ENCODE measurements at places on chromosomes 2 and 18. TPM values are rescaled to one million over a fixed set of nuclear protein-coding genes. Genes with fewer than 3 reads are reported as not detected.
A peak's percentile ranks its signal among the peaks of the same experiment; 100 is the strongest.

TXNDC2 gene
- not detected for polyA plus RNA-seq

HOXD11 gene
- polyA plus RNA-seq, result not detected

MZT2B gene
- polyA plus RNA-seq, result 186 TPM

REEP1 gene
- not detected for polyA plus RNA-seq

DSG4 gene
- not detected for polyA plus RNA-seq

ABCG5 gene
- polyA plus RNA-seq, result not detected

TUBA4B gene
- polyA plus RNA-seq, result not detected

STAT4 gene
- 22.7 TPM for polyA plus RNA-seq

CDCA7 gene
- 7.2 TPM for polyA plus RNA-seq

LBX2 gene
- polyA plus RNA-seq, result not detected

STAM2 gene
- polyA plus RNA-seq, result 8.7 TPM

SLC4A5 gene
- polyA plus RNA-seq, result 0.93 TPM

PLEK gene
- 2.2 TPM for polyA plus RNA-seq

CCDC74A gene
- 0.29 TPM for polyA plus RNA-seq

DNA sequence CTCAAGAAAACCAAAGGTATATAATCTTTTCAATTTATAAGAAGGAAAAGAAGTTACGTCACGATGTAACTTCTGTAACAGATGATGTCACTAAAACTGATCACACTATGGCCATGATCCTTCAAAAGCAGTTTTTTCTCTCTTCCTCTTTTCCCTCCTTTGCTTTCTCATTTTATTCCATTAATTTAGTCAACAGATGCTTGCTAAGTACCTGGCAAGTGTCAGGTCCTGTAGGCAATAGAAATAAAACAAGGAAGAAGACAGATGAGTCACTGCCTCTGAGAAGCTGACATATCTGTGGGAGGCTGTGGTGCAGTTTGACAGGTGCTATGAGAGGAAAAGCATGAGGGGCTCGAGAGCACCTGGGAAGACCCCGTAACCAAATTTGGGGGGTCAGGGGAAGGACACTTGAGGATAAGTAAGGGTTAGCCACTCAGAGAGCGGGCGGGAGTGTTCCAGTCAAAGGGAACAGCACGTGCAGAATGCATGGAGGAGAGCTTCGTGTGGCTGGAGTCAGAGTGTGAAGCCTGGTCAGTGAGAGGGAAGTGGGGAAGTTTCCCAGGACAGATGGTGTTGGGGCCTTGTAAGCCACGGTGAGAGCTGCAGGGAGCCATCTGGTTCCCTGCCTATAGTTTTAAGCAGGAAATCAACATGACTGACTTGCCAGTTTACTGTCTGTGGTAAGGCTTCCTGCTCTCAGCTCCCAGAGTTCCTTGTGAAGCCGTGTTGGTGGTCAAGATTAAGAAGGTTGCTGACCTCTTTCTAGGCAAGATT, 198.8 kb upstream of the FOSL2 start:
- DNase-seq, result no peak
- no peaks in the 10 kb centered on the region for H3K27me3 ChIP-seq
- no peaks in the 10 kb centered on the region for H3K4me1 ChIP-seq
- no peak overlapping the region for H3K27ac ChIP-seq
- H3K36me3 ChIP-seq, result no peaks in the 10 kb centered on the region
- H3K4me3 ChIP-seq, result no peak overlapping the region

GRCh38 chr2:151027151-151027550, 234.5 kb downstream of the RBM43 start:
- no peaks in the 10 kb centered on the region for H3K36me3 ChIP-seq
- no peak overlapping the region for H3K27ac ChIP-seq

DNA sequence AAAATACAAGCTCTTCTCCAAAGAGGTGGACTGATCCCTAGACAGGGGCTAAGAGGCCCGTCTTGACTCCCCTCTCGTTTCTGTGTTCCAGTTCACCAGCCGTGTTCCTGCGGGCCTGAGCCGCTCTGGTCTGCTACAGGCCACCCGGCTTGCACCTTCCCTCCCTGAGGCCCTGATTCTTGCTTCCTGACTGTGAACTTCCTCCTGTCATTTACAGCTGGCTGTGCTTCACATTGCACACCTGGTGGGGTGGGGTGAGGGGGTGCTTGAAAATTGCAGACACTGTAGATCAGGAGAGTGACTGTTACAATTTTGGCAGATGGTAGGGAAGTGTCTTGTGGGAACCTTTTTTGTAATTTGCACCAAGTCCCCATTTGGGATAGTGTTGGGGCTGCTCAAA, 64.4 kb downstream of the TSN start:
- H3K27ac ChIP-seq, result no peak overlapping the region
- H3K36me3 ChIP-seq, result no peaks in the 10 kb centered on the region
- no peaks in the 10 kb centered on the region for H3K27me3 ChIP-seq
- no peak for DNase-seq

- H3K36me3 ChIP-seq, result no peaks in the 10 kb centered on the region
- H3K4me3 ChIP-seq, result no peak overlapping the region
- no peak overlapping the region for H3K27ac ChIP-seq
- H3K4me1 ChIP-seq, result no peaks in the 10 kb centered on the region
- no peaks in the 10 kb centered on the region for H3K27me3 ChIP-seq
Observed at GRCh38 chr2:128867311-128867710, 548.6 kb upstream of the HS6ST1 start.

- H3K4me1 ChIP-seq, result no peaks in the 10 kb centered on the region
- H3K4me3 ChIP-seq, result no peak overlapping the region
- no peak overlapping the region for H3K27ac ChIP-seq
Observed at GRCh38 chr18:26487437-26487836, 60.9 kb downstream of the KCTD1 start.

- no peak for DNase-seq
- no peaks in the 10 kb centered on the region for H3K4me1 ChIP-seq
- H3K27ac ChIP-seq, result no peak overlapping the region
- H3K27me3 ChIP-seq, result peaks cover 4% of the 10 kb centered on the region
Observed at GRCh38 chr18:31649978-31650719, 34.2 kb downstream of the B4GALT6 start.

GRCh38 chr2:20378891-20379519, 28.4 kb upstream of the PUM2 start:
- H3K36me3 ChIP-seq, result no peaks in the 10 kb centered on the region
- no peak overlapping the region for H3K4me3 ChIP-seq
- DNase-seq, result no peak

- peaks cover 33% of the 10 kb centered on the region for H3K4me1 ChIP-seq
- peaks cover 53% of the 10 kb centered on the region for H3K27me3 ChIP-seq
- H3K27ac ChIP-seq, result no peak overlapping the region
- H3K4me3 ChIP-seq, result no peak overlapping the region
- no peak for DNase-seq
Observed at GRCh38 chr2:199464606-199465352, 7.0 kb upstream of the SATB2 start.

DNA sequence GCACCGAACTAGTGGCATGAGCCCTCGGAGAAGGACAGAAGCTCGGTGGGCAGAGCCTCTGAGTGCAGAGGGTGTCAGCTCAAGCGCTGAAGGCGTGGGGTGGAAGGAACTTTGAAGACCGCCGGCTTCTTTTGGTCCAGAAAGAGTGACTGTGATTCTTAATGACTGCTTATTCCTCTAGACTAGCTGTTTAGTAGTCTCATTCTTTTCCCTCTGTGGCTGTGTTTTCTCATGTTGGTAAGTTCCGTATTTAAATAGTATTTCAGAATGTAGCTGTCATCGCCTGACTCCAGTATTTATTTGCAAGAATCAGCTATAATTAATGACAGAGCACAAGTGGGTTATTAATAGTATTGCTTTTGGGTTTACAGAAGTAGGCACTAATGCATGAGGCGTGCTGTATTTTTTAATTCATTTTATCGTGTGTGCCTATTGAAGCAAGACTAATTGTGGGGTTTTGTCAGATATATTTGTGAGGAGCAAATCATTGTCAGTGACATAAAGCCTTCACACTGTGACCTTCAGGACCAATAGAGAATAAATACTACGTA, 80.8 kb upstream of the NFATC1 start:
- peaks cover 7% of the 10 kb centered on the region for H3K4me1 ChIP-seq
- H3K27me3 ChIP-seq, result no peaks in the 10 kb centered on the region
- no peak overlapping the region for H3K4me3 ChIP-seq
- H3K27ac ChIP-seq, result no peak overlapping the region

DNA sequence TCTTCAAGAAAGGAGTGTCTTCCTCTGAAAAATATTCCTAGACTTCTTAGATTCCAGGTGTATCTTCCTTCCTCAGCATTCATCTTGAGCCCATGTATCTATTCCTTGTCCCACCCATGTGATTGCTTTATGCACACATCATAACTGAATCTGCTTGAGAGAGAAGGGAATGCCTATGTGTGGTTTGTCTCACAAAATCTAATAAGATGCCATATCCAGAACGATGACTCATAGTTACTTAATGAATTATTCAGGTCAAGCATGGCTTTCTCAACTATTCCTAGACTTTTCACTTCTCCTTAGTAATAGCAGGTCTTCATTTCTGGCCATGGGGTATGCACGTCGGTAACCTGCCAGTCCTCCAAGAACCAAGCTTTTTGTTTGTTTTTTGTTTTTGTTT, 121.8 kb downstream of the SETBP1 start:
- no peaks in the 10 kb centered on the region for H3K4me1 ChIP-seq
- H3K27me3 ChIP-seq, result no peaks in the 10 kb centered on the region
- no peak overlapping the region for H3K27ac ChIP-seq
- no peak overlapping the region for H3K4me3 ChIP-seq
- DNase-seq, result no peak
- H3K36me3 ChIP-seq, result no peaks in the 10 kb centered on the region

GRCh38 chr2:210681491-210681890, 125.1 kb downstream of the CPS1 start:
- no peaks in the 10 kb centered on the region for H3K27me3 ChIP-seq
- H3K4me1 ChIP-seq, result no peaks in the 10 kb centered on the region
- no peak overlapping the region for H3K27ac ChIP-seq
- no peak overlapping the region for H3K4me3 ChIP-seq
- DNase-seq, result no peak

- H3K27me3 ChIP-seq, result no peaks in the 10 kb centered on the region
- H3K4me3 ChIP-seq, result no peak overlapping the region
- no peak overlapping the region for H3K27ac ChIP-seq
- no peaks in the 10 kb centered on the region for H3K4me1 ChIP-seq
- no peaks in the 10 kb centered on the region for H3K36me3 ChIP-seq
Observed at GRCh38 chr18:78295262-78295661, 684.4 kb upstream of the SALL3 start.

- no peak overlapping the region for H3K4me3 ChIP-seq
- no peaks in the 10 kb centered on the region for H3K4me1 ChIP-seq
- no peaks in the 10 kb centered on the region for H3K36me3 ChIP-seq
- H3K27ac ChIP-seq, result no peak overlapping the region
Observed at GRCh38 chr2:217099561-217099960, 239.7 kb upstream of the TNP1 start.

DNA sequence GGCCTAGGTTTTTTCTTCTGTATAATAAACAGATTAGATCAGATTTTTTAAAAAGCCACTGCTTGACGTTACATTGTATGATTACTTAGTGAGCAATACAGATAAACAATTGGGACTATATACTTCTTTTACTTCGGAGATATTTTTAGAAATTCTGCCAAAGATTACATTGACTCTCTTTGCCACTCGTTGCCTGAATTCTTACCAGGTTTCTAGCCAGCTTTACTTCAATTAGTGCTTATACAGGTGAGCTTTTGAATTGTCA, 156.6 kb downstream of the HAUS1 start:
- no peak overlapping the region for H3K27ac ChIP-seq
- no peak overlapping the region for H3K4me3 ChIP-seq
- H3K4me1 ChIP-seq, result peaks cover 13% of the 10 kb centered on the region
- H3K27me3 ChIP-seq, result no peaks in the 10 kb centered on the region
- peaks cover 48% of the 10 kb centered on the region for H3K36me3 ChIP-seq
- no peak for DNase-seq

GRCh38 chr2:143110758-143111428, 18.3 kb upstream of the ARHGAP15 start:
- no peaks in the 10 kb centered on the region for H3K36me3 ChIP-seq
- H3K27me3 ChIP-seq, result no peaks in the 10 kb centered on the region
- DNase-seq, result peak; percentile 84
- H3K4me3 ChIP-seq, result peak overlapping the region; percentile 51

DNA sequence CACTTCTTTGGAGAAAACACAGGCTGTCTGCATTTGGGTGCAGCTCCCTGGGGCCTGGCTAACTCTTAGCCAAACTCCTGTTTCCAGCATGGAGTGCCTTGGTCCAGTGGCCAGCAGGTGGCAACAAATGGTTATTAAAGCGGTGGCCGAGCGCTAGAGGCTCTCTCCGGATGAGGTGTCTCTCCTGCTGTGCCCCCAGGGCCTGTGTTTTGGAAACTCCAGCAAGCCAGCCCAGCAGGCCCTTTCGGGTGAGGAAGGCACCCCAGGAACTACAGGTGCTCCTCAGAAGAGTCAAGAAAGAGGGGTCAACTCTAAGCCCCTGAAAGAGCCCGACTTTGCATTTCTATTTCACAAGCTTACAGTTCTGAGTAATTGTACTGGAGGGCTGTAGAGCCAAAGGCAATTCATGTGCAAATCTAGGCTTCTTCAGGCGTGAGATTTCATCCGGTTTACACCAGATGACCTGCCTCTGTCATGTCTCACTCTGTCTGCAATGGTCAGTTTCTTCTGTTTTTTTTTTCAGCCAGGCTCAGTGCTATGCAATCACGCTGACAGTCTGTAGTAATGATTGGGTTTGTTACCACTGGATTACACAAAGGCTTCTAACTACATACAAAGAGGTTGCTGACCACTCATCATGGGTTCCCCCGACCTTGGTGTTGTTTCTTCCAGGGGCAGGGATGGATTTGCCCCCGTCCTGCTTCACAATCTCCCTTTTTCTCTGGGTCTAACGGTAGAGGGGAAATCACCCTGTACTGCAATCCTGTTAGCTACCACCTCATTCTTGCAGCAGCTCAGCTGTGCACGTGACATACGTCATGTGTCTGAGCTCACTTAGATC, 7.6 kb upstream of the CHRNA1 start:
- H3K4me3 ChIP-seq, result no peak overlapping the region
- no peaks in the 10 kb centered on the region for H3K27me3 ChIP-seq
- peak; percentile 37 for DNase-seq

DNA sequence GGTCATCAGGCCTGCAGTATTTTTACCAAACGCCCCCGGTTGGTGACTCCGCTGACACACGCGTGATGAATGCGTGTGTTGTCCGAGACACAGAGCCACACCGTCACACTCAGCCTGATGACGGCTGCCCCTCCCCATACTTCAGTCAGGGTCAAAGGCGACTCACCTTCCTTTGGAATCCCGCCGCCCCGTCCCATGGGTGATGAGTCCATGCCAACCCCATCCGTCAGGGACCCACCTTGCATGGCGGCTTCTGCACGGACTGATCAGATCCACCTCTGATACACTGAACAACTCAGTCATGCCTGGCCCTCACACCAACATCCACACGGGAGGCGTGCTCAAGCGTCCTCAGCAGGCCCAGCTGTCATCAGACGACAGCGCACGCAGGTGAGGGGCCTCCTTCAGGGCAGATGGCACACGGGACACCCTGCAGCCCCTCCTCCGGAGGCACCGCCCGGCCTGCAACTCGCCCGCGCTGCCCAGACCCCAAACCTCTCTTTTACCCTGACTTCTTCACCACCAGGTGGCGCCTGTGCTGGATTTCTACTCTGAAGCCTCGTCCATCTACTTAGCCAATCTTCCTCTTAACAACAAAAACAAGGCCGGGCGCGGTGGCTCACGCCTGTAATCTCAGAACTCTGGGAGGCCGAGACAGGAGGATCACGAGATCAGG, 89.2 kb downstream of the ZNF516 start:
- H3K27ac ChIP-seq, result no peak overlapping the region
- peak; percentile 11 for DNase-seq
- H3K36me3 ChIP-seq, result no peaks in the 10 kb centered on the region
- no peaks in the 10 kb centered on the region for H3K4me1 ChIP-seq
- H3K4me3 ChIP-seq, result no peak overlapping the region
- no peaks in the 10 kb centered on the region for H3K27me3 ChIP-seq

- H3K36me3 ChIP-seq, result peaks cover 61% of the 10 kb centered on the region
- no peak for DNase-seq
- peaks cover 35% of the 10 kb centered on the region for H3K4me1 ChIP-seq
- H3K27me3 ChIP-seq, result no peaks in the 10 kb centered on the region
- peak overlapping the region; percentile 35 for H3K4me3 ChIP-seq
Observed at GRCh38 chr2:230434677-230435324, 18.8 kb downstream of the SP100 start.
